ENCODE measurements at places on chromosomes 12 and 14.
A peak's percentile ranks its signal among the peaks of the same experiment; 100 is the strongest.

GRCh38 chr14:78946949-78947348 lies 776.8 kb downstream of the NRXN3 start:
- no peak for DNase-seq

- no peak for DNase-seq
Observed at GRCh38 chr14:98112194-98112780, 1159.7 kb downstream of the BCL11B start.

DNA sequence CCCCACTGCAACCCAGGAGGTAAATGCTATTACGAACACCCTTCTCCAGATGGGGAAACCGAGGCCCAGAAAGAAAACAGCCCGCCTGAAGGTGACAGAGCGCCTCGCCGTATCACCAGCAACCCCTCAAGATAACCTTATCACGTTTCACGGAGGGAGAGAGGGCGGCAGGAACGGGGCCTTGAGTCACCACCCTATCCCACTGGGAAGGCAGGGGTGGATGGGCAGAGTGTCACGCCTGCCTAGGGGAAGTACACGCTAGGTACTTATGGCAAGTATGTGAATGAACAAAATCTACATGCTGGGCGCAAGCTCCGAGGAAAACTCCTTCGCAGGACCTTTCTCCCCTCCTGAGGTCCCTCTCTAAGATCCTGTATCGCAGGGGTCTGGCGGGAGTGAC lies 17.8 kb downstream of the NCOR2 start:
- no peak for DNase-seq

GRCh38 chr12:62717643-62718042 lies 217.3 kb downstream of the PPM1H start:
- DNase-seq = no peak

- no peak for DNase-seq
Observed at GRCh38 chr12:132491761-132492378, 1.9 kb downstream of the FBRSL1 start.

- no peak for DNase-seq
Observed at GRCh38 chr12:105721051-105721825, 390.7 kb downstream of the C12orf75 start.

DNA sequence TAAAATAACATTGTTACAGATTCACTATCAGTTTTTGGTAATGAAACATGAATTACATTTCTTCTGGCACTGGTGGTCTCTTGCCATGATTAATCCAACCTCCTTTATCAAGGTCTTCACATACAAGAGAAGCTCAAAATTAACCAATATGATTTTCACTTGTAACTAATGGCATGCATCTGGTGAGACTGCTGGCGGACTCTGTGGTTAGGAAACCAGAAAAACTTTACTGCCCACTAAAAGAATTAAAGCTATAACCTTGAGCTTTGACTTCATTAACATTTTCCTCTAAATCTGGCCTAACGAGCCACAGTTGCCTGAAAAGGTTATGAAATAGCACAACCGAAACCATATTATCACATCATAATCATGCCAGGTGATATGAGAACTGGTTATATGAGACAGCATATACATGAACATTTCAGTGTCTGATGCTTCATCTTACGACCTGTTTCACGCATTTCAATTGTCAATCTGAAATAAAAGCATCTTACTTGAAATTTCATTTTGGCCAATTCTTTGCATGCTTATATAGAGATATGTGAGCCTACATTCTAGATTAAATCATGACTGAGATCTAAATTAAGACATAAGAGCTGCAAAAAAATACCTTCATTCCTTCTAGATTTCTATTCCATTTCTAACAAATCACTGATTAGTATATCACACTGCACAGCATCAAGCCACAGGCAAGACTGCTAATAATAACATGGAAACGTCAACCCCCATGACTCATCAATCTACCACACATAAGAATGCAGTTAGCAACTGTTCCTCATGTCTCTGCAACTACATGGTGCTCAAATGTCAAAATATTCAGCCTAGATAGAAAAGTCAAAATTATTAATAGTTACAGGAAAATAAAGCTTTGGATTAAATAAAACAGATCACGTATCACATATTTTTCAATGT lies 89.3 kb downstream of the OSBPL8 start:
- DNase-seq = no peak

- DNase-seq = no peak
Observed at GRCh38 chr14:105760691-105761344, 234.4 kb downstream of the TMEM121 start.

DNA sequence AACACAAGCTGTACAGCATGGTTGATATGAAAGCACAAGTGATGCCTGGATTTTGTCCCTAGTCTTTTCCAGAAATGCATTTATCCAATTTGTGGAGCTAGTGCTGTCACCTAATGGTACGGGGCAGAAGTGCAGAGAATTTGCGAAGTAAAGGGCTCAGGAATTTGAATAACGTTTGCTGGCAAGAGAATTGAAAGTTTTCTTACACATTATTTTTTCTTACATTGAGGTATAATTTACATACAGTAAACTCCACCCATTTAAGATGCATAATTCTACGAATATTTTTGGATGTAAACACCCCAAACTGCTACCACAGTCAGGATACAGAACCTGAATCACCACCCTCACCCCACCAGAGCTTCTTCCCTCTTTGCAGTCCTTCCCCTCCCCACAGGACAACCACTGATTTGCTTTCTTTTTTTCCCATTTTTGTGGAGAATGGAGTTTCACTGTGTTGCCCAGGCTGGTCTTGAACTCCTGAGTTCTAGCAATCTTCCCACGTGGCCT lies 3.5 kb downstream of the AICDA start:
- peak; percentile 34 for DNase-seq
